ENCODE measurements at places on chromosomes 3 and 15.

DNA sequence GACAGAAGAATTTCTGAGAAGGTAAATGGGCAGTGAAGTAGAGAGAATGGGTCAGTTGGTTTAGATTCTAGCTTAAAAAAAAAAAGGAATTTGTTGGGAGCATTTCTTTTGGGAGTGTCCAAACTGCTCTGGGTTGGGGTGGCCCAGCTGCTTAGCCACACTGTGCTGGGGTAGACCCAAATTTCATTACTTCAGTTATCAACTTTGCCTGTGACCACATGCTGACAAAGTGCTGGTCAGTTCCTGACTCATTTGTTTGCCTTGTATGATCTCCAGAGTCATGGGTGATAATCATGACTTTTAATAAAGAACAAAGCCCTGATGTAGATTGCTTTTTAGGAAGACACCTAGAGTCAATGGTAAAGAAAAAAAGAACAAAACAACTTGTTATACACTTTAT, 121.5 kb upstream of the FGF7 start:
- no peak for DNase-seq

- DNase-seq = no peak
Observed at GRCh38 chr3:69993757-69994156, 5.8 kb upstream of the SAMMSON start.

DNA sequence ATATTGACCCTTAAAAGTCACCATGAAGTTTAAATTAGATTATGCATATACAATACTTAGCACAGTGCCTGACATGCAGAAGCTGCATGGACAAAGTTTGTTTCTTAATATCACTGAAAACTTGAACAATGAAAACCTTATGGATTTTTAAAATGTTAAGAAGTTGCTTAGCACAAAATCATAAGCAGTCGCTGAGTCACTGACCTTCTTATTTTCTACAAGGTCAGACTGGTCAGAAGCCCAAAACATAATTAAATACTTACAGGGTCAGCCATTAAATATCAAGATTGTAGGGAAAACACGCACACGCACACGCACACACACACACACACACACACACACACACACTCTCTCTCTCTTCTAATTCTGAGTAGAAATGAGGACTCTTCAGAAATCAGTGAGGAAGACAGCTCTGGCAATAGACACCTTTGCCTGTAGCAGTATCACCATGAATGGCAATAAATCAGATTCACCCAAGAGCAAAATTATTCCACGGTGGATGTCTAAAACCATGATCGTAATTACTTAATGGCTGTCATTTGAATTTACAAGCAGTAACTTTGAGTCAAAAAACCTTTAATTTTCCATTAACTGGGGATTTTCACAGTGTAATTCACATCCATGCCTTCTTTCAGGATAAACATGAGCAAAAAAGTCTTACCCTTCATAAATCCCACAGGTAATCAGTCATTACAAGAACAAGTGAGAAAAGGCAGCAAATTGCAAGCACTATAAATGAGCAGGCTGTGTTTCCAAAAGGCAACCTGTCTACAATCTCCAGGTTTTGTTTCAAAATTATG, 147.5 kb downstream of the OSBPL10 start:
- no peak for DNase-seq

DNA sequence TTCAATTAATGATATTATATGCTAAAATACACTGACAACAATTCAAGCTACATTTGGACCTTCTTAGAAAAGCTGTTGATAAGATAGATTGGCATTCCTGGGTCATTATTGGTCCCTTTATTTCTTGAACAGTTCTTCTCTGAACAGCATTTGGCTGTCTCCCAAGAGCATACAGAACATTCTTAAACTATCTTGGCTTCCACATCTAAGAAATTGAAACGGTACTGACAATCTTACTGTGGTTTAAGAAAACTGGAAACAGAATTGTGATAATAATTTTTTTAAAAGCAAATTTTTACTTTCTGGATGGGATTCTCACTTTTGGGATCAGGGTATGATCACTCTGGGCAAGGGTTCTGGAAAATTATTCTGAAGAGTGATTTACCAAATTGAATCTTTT, 161.7 kb upstream of the ZNF385D start:
- no peak for DNase-seq

GRCh38 chr3:102179326-102180177, 255.3 kb upstream of the ZPLD1 start:
- no peak for DNase-seq
